Kidney glomerular epithelial cell (primary cell): ENCODE measurements at places on chromosomes 5 and 9.

DNA sequence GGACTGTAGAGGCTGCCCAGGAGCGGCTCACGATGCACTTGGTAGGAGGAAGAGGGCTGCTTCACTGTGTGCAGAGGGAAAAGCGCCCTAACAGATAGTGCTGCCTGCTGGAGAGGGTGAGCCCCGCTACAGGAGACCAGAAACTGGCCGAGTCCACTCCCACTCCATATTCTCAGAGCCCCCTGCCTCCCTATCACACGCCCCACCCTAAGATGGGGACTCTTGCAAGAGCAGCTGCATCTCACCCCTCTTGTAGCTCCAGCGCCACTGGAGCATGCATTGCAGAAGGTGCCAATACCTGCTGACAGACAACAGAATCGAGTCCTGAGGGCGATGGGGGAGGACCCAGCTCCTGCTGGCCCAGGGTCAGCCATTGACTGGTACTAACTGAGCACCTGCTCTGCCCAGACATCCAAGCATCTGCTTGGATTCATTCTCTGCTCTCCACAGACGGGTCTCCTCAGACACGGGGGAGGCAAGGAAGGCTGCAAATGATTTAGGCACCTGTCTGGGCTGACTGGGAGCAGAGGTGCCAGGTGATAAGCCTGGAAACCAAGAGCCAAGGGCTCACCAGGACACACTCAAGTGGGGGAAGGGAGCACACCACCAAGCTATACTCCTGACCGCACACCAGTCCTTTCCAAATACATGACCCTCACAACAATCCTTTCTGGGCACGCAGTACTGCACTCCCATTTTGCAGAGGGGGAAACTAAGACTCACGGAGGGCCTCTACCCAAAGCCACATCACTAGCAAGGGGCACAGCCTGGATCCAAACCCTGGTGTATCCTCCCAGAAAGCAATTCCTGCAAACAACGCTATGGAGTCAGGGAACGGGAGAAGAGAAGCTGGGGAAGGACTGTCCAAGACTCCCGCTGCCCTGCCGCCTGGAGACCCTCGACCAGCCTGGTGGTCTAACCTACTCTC is 1.6 kb downstream of the BICD2 start:
- DNase-seq = no peak

GRCh38 chr5:172648755-172649154 is 7.7 kb downstream of the NEURL1B start:
- DNase-seq = no peak

- DNase-seq = no peak
These were observed 113.5 kb downstream of the SMARCA2 start for GRCh38 chr9:2128618-2129017.

DNA sequence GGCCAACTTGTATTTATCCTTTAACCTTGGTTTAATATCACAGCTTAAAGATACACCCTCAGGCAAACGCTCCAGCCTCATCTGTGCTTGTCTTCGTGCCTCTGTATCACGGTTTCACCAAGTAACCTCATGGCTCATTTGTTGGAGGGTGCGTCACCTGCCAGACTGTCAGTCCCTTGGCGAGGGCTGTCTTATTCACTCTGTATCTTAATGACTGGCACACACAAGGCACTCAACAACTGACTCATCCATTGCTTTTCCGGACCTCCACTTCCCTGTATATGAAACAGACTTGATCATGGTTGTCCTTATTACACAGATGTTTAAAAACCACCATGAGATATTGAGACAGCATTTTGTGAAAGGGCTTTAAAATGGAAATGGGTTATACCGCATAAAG is 28.0 kb downstream of the LCP2 start:
- no peak for DNase-seq

GRCh38 chr9:130333041-130333711 is 67.6 kb downstream of the HMCN2 start:
- DNase-seq = no peak

GRCh38 chr5:68279984-68280383 is 64.4 kb downstream of the PIK3R1 start:
- no peak for DNase-seq

GRCh38 chr5:12323637-12324229 is 419.5 kb upstream of the CTNND2 start:
- no peak for DNase-seq

- peak; percentile 3 for DNase-seq
These were observed 11.7 kb downstream of the FIBCD1 start for GRCh38 chr9:130927338-130927737.

GRCh38 chr9:38700695-38701094 is 19.2 kb downstream of the FAM240B start:
- DNase-seq = peak; percentile 65

- DNase-seq = no peak
These were observed 363.6 kb downstream of the SH3GL2 start for GRCh38 chr9:17942498-17942897.

DNA sequence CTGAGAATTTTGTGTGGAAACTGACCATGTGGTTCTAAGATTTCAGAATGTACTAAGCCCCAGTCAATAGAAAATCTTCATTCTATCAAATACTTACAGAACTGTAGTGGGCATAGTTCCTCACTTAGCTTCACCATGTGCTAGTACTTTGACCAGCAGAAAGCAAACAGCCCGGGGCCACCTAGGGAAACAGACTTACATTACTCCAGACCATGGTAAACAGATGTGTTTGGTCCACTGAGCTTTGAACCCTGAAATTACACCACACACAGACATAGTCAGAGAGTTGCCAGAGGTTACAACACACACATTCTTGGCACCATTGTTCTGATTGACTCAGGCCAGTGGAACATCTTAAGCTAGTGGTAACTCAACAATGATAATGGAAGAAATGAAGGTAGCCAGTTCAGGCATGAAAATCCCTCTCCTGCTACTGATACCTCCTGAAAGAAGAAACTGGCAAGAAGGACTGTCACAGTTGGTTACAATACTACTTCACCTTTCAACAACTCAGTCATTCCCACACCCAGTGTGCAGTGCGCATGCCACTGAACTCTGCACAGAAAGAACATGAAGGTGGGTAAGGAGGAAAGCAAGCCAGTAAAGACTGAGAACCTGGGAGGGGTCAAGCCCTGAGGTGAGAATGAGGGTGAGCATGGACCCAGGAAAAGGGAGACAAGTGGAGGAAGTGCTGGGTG is 18.7 kb upstream of the LECT2 start:
- no peak for DNase-seq

GRCh38 chr5:10661401-10661800 is 97.5 kb downstream of the ANKRD33B start:
- DNase-seq = no peak

DNA sequence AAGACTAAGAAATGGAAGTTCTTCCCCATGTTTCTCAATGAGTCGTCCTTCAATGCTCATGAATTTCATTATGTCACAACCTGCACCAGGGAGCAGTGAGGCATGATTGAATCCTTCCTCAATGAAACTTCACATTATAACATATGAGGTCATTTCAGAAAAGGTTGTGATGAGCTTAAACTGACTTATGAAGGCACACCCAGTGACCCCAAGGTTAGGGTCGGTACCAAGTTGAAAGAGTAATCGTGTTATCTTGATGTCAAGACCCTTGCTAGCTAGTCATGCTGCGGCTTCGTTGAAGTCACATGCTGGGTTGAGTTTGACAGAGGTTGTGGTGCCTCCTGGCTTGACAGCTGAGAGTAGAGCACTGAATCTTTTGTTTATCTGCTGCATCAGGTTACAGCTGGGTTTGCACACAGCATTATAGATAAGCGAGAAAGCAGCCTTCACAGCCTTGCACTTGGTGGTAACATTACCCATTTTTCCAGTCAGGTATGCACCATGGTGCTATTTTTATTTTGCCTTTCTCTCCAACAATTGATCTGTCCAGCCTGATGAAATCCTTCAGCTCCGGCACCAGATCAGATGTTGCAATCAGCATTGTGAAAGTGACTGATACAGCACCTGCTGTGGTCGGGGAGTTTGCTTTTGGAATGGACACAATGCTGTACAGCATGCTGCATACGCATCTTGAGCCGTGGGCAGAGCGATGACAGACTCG is 133.2 kb downstream of the ERCC6L2 start:
- peak; percentile 59 for DNase-seq

- DNase-seq = no peak
These were observed 241.7 kb downstream of the MCTP1 start for GRCh38 chr5:95043234-95043633.

DNA sequence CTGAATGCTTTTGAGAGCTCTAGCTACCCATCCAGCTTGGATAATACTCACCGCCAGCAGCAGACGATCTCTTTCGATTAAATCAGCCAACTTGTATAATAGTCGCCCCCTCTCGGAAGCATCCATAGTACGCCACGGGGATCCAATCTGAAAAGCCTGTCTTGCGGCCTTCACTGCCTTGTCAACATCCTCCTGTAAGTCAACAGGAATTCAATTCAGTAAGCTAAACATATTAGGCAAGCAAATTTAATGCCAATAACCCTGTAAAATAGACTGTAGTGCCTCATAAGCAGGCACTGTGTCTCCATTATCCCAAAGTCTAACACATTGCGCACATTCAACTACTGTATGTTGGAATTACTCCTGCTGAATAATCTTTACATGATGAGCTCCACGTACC is 22.0 kb downstream of the ALDH1A1 start:
- no peak for DNase-seq

DNA sequence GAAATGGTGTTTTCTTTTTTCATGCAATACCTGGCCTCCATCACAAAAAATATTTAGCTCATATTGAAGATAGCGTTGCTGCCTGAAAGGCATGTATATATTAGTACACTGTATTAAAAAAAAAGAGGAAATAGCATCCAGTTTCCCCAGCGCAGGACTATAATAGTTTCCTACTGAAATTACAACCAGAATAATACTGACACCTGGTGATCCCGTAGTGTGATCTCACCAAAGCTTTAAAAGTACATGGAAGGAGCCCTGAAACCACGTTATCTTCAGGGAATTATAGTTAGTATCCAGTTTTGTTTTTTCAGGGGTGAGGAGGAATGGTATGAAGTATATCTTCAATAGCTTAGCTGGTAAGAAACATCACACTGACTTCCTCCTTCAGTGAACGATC is 264.9 kb downstream of the CD180 start:
- no peak for DNase-seq

DNA sequence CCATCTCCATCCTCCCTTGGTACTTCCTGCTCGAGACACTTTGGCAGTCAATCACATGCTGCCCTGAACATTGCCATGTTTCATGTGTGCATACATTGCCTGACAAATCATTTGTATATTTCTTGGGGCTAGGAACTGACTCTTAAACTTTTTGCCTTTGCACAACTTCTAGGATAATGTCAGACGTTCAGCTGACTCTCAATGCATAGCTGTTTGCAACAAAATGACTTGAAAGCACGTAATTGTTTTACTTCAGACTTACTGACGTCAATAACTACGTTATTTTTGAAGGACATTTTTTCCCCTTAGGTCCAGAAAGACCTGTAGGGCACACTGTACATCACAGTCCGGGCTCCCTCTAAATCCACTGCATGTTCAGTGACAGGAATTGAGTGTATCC is 37.4 kb upstream of the DAB2 start:
- no peak for DNase-seq
